ENCODE measurements at places on chromosomes 1 and 21. TPM values are rescaled to one million over a fixed set of nuclear protein-coding genes. Genes with fewer than 3 reads are reported as not detected.

GJA5 gene
- total RNA-seq = 0.29 TPM

RPE65 gene
- total RNA-seq = not detected

CA14 gene
- total RNA-seq = not detected

CLEC20A gene
- total RNA-seq = not detected

TEDDM1 gene
- not detected for total RNA-seq

TSSK3 gene
- total RNA-seq = not detected

TSPAN1 gene
- 68.5 TPM for total RNA-seq

DNA sequence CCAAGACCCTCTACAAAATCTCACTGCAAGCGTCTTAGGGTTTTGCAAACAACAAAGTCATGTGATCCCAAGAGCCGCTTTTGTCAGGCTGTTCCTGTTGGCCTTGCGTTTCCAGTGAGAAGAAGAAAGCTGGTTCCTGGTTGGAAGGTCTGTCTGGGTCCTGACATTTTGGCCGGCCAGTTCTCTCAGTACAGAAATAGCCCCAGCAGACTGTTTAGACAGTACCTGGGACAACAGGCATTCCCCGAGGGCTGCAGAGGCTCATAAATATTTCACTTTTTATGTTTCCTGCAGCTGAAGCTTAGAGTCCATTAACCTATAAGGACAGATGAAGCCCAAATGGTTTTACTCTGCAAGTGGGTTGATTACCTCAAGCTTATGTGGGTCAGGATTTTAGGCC is 8.6 kb downstream of the GPR137B start:
- no peak for DNase-seq

DNA sequence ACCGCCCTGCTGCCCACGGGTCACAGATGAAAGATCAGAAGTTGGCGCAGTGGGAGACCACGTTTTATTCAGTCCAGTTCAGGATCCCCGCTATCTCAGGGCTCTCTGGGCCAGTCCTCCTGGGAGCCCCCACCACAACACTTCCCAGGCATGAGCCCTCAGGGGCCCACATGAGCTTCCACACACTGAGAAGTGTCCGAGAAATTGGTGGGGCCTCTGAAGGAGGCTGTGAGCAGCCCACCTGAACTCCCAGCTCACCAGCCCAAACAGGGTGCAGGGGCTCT is 12.1 kb downstream of the TRIM46 start:
- DNase-seq = no peak

GRCh38 chr1:179169616-179170467 is 59.6 kb downstream of the ABL2 start:
- no peak for DNase-seq

DNA sequence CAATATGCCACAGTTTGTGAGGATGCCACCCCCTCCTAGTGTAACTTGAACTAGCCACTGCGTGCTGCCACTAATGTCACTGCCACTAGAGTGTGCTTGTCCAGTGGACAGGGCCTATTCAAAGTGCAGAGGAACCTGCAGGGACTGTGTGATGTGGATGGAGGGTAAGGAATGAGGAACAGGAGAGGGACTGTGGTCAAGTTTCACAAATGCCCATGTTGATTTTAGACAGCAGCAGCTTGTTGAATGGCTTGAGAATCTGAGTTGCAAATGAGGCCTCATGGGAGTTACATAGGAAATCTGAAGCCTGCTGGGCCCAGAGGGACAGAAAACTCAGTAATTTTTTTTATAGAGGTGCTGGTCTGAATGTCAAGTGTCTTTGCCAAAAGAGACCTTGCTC is 112.3 kb downstream of the HHAT start:
- DNase-seq = no peak

DNA sequence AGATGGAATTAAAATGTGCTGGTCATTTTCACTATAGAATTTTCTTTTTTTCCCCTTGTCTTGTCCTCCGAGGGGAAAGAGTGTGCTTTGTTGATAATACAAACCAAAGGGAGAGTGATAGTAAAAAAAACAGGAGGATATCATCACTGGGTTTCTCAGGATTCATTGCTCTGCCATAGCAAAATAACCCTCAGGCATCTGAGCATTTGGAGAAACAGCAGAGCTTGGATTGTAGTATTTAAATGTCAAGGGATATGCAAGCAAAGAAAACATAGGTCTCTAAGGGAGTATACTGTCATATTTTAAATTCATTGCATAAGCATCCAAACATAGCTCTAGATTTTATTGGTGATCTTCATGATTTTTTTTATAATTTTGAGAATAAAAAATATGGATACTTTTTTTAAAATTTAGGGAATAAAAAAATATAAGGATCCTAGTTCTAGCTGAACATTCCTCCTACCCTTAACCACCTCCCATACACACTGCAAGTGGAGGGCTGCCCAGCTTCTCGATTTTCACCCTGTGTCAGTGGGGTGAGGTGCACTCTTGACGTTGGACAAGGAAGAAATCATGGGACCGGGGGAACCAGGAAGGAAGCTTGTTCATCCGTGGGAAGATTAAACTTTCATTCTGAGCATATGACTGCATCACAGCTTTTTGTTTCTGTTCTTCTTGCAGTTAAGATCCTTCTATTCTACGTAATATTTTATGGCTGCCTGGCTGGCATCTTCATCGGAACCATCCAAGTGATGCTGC is 4.4 kb downstream of the ATP1B1 start:
- DNase-seq = no peak

- no peak for DNase-seq
These were observed at the start of gene THBS3 for GRCh38 chr1:155207806-155208540. Gene THBS3, minus strand, starts transcription at chr1:155207897. Its CDS starts 21 bp downstream, at chr1:155207876.

- no peak for DNase-seq
These were observed 59.7 kb downstream of the MATN1 start for GRCh38 chr1:30663596-30664091.

DNA sequence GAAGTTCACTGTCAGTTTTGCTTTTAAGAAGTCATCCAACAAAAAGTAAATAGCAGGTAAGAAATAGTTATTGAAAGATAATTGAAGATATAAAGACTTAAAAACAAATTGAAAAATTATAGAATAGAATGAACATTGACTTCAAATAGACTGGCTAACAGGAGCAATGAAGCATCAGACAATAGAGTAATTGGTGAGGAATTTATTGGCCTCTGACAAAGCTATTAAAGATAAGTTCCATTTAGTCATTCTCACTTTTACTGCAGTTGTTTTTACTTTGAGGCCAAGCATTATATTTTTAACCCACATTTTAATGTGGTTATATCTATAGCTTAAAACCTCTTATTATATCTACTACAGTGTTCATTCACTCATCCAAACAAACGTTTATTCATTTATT is 228.8 kb upstream of the ADGRL2 start:
- no peak for DNase-seq
